Cardiac fibroblast (primary cell): ENCODE measurements at places on chromosomes 2 and 18.
A peak's percentile ranks its signal among the peaks of the same experiment; 100 is the strongest.

- no peak for DNase-seq
Observed at GRCh38 chr18:55982992-55983391, 395.0 kb upstream of the TCF4 start.

DNA sequence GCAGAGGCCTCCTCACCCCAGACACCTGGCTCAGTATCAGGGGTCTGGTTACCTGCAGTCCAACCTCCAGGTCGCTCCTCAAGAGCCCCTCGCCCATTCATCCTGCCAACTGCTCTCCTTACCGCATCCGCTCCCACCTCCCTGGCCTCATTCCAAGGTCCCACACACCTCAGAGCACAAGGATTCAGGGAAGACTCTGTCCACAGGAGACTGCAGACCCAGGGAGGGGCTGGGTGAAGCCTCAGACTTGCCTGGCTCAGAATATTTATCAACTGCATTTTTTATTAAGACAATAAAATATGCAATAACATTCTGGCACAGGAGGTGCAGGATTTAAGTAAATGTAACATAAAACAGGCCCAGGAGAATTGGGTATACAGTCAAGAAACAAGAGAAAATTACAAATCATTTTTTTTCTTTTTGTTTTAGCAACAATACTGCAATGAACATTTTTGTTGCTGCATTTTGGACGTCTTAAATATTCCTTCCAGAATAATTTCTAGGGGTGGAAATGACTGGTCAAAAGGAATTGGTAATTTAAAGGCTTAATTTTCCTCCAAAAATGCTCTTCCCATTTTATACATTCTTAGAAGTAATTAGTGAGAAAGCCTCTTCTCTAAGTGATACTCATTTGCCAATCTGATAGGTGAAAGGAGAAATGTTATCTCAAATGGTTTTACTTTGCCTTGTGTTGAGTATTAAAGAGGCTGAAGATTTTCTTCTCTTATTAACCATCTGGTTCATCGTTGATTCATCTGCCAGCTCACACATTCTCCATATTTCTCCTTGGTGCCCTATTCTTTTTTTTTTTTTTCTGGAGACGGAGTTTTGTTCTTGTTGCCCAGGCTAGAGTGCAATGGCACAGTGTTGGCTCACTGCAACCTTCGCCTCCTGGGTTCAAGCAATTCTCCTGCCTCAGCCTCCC is 42.5 kb downstream of the TEX44 start:
- DNase-seq = no peak

DNA sequence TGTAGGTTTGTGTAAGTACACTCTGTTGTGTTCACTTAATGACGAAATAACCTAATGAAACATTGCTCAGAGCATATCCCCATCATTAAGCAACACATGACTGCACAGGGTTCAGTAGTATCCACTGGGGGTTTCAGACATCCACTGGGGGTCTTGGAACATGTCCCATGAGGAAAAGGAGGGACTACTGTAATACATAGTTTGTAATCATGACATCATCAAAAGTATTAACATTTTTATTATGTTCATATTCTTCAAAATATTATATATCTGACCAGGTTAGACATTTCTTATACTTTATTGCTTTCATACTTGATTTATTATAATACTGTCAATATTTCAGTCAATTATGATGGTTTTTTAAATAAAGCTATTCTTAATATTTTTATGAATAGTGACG is 54.4 kb upstream of the EMILIN2 start:
- DNase-seq = peak; percentile 3

DNA sequence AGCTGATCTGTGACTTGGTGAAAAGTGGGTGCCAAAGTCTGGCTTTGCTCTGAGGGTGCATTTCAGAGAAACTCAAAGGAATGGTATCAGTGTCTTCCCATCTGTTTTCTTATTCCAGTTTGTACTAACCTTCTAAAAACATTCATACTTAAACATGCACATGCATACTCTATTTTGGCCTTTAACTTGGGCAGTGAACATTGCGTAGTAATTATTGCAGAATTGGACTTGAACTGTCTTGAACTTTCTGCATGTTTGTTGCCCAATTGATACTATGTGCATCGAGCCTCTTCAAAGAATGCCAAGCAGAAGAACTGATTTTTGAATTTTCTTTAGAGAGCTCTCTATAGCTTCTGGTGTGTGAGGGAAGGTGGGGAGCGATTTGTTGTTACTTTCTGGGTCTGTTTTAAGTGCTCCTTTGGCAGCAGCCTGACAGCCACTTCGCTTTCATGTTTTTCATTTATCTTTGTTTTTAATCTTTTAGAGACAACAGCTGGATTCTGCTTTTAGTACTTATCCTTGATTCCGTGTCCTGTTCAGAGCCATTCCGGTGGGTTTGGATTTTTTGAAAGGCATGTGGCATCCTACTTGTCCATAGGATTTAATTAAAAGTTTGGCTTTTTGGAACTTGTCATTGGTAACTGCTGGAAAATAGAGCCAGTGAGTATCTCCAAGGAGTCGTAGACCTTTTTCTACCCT is 159.2 kb downstream of the RAPGEF4 start:
- no peak for DNase-seq

DNA sequence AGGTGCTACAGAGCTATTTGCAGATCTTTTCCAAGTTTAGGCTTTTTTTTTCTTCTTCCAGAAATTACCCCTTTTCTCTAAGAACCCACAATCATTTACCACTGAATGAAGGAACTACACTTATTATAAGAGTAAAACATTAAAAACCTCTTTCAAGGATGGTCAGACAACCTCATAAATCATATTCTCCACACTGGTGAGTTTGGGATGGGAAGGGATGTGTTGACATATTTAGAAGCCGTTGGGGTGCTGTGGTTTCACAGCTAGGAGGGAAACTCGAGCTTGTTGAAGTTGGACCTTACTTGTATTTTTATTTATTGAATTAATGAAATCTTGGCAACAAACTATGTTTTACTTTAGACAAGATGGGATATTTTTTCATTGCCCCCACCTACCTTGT is 289.4 kb upstream of the MEIS1 start:
- DNase-seq = no peak
